ENCODE measurements at places on chromosomes 5 and 9. TPM values are rescaled to one million over a fixed set of nuclear protein-coding genes. Genes with fewer than 3 reads are reported as not detected.

IFNA2 gene
- total RNA-seq: not detected

TAF11L11 gene
- total RNA-seq: 0.18 TPM

SPATA31D3 gene
- not detected for total RNA-seq

MATR3 gene
- 193 TPM for total RNA-seq

C5orf58 gene
- not detected for total RNA-seq

EIF4E1B gene
- total RNA-seq: not detected

GABRA1 gene
- not detected for total RNA-seq

LIX1 gene
- not detected for total RNA-seq

NIM1K gene
- 2.7 TPM for total RNA-seq

GFI1B gene
- total RNA-seq: not detected

CDC25C gene
- 1.1 TPM for total RNA-seq

F2RL2 gene
- total RNA-seq: 5.4 TPM

PTBP3 gene
- 13.0 TPM for total RNA-seq

ASPN gene
- 2.0 TPM for total RNA-seq

FCN1 gene
- total RNA-seq: not detected

ACOT12 gene
- total RNA-seq: 0.74 TPM

KCNV2 gene
- not detected for total RNA-seq

SLC27A4 gene
- total RNA-seq: 10.2 TPM

ORM1 gene
- total RNA-seq: not detected

INSL4 gene
- total RNA-seq: not detected

SPINK6 gene
- total RNA-seq: 15.6 TPM

CDX1 gene
- 0.09 TPM for total RNA-seq

TAS2R1 gene
- not detected for total RNA-seq

CARTPT gene
- total RNA-seq: not detected

PCDHGC5 gene
- 2.6 TPM for total RNA-seq

ANKRD34B gene
- total RNA-seq: not detected

CYSRT1 gene
- 0.18 TPM for total RNA-seq

SPATA31E1 gene
- total RNA-seq: not detected

SV2C gene
- total RNA-seq: not detected

SAPCD2 gene
- total RNA-seq: 0.43 TPM

OBP2B gene
- not detected for total RNA-seq

ENTPD2 gene
- total RNA-seq: not detected

NEURL1B gene
- 0.74 TPM for total RNA-seq

IL9 gene
- not detected for total RNA-seq

DNAH5 gene
- 2.3 TPM for total RNA-seq

NR5A1 gene
- total RNA-seq: not detected

PDCD1LG2 gene
- total RNA-seq: 2.6 TPM

LHX3 gene
- not detected for total RNA-seq

PCDHGA11 gene
- total RNA-seq: 6.4 TPM

SH3TC2 gene
- total RNA-seq: 0.65 TPM

STXBP1 gene
- total RNA-seq: 20.8 TPM

MEGF9 gene
- total RNA-seq: 13.5 TPM

C9orf50 gene
- 0.18 TPM for total RNA-seq

OGN gene
- total RNA-seq: 0.57 TPM

REEP2 gene
- 17.5 TPM for total RNA-seq

OR2V1 gene
- not detected for total RNA-seq

CDC20B gene
- not detected for total RNA-seq

RORB gene
- 0.92 TPM for total RNA-seq

GLDC gene
- 1.4 TPM for total RNA-seq

SOHLH1 gene
- total RNA-seq: not detected

TEX48 gene
- not detected for total RNA-seq

PCDHB16 gene
- 0.18 TPM for total RNA-seq

PCDHB6 gene
- total RNA-seq: 0.09 TPM

SLC23A1 gene
- under 0.01 TPM for total RNA-seq

OLFML2A gene
- 6.5 TPM for total RNA-seq

MTAP gene
- total RNA-seq: 16.8 TPM

FOXD4L5 gene
- under 0.01 TPM for total RNA-seq

OCLN gene
- total RNA-seq: 0.43 TPM

Data from smooth muscle cell of bladder (primary cell).